Uterus (tissue), 4 donors: ENCODE measurements at places on chromosomes 3 and 15.

- no peak for DNase-seq
These were observed 53.8 kb downstream of the IQSEC1 start for GRCh38 chr3:13019243-13020095.

DNA sequence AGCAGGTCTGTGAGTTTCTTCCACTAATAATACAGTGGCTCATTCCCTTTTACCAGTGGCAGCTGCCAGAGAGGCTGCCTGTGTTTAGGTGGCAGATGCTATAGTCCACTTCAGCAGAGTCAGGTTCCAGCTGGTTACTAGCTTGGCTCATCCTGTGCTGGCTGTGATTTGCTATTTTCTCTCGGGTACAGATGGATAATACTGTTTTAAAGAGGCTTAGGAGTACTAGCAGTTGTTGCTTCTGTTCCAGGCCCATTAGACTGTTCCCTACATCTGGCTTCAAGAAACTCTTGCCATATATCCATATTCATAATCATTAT lies 41.0 kb downstream of the ZNF609 start:
- DNase-seq, result no peak

GRCh38 chr3:115695090-115695489 lies 71.8 kb downstream of the GAP43 start:
- DNase-seq, result no peak

DNA sequence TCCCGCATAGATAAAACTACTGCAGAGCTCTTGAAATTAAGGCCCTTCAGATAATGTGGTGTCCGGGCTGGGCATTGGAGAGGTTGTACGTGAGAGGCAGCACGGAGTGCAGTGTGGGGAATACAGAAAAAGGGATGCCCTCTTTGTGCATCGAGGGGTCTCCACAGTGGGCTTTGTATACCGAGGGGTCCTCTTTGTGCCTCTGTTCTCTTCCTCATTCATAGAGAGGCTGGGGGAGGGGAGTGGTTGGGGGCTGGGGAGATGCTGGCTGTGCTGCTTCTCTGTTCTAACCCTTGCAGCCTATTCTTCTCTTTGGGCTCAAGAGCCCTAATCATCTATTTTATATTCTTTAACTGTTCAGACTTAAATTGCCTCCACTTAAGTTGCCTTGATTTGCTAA lies 74.3 kb upstream of the NDN start:
- DNase-seq, result no peak

DNA sequence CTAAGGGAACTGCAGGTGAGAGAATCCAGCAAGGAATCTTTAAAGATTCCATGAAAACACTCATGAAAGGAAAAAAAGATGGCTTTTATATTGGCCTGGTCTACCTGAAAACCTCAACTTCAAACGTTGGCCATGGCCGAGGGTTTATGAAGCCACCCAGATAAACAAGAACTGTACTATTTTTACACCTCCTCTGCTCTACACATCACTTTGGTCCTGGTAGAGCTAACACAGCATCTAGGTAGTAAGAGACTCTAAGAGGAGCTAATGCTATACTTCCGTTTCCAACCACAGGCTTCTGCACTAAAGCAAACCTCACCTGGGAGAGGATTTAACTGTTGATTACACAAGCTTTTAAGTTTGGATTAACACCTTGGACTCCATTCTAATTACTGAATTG lies 466.2 kb downstream of the FGF12 start:
- DNase-seq, result no peak

- DNase-seq, result no peak
These were observed 140.9 kb downstream of the RPLP1 start for GRCh38 chr15:69593488-69593887.

DNA sequence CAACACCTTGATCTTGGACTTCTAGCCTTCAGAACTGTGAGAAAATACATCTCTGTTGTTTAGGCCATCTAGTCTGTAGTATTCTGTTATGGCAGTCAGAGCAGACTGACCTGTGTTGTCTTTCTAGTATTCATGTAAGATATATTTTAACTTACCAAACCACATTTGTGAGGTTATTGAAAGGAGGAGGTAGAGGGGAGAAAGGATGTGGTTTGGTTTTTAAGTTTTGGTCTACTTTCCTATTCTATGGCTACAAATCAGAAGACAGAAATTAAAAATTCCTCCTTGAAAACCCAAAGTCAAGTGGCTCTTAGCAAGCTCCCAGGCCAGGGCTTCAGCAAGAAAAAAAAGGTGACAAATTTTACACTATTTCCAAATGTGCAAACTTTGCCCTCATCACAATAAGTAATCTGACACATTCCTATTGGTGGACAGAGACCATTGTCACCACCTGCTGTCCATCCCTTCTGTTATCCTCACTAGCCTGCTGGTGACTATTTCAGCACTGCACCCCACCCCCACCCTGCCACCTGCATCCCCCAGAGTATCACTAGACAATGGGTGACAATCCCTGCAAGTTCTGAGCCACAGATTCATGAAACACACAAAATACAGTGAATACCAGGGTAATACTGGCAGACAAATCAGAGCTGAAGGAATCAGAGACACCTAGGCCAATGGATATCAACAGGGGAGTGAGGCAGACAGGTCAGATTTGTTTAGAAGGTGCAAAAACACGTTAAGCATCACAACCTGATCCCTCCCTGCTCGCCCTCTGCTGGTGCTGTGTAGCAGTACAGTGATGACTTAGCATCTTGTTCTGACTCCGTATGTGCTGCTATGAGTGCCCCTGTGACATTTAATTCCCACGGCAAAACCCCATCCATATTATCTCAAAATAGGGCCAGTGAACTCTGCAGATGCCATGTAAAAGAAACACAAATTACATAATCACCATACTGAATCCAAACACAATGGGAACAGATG lies 79.0 kb upstream of the DCLK3 start:
- DNase-seq, result no peak

DNA sequence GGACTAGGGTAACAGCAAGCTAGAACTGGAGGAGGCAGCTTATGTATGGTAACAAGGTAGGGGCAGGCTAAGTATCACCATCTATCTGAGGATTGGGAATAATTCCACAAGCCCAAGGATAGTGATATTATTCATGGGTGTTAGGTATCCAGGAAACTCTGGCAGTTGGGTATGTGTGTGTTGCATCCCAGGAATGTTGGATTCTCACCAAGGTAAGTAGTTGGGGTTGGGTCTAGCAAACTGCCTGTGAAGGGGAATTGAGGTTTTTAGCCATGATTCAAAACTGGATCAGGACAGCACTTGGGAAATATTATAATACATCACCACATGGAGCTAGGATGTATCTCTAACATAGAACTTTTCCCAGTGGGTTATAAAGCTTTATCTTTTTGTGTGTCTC lies 626.4 kb upstream of the GOLIM4 start:
- no peak for DNase-seq

DNA sequence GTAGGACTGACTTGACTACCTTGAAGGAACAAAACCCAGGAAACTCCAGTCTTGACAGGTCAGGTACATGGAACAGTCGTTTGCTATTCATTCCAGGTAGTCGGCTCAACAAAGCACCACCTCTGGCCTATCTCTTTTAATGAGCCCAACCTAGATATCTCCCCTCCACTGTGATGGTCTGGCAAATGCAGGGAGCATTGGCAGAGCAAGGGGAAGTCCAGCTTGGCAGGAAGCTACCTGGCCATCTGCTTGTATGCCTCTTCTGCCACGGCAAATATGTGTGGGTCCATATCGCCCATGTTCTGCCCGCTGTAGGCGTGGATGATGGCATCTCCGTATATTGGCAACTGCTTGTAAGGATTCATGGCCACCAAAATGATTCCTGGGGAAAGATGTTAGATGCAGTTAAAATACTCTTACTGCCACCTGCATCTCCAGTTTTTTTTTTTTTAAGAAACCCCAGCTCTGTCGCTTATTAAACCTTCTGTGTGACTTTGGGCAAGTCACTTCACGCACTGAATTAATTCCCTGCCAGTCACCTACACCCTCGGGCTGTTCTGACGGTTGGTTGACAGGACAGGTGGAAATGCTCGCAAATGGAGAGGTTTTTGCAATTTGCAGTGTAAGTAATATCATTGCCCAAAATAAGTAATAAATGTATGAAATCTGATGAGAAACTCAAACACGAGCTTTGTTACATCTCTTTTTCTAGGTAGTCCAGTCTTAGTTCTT lies 16.8 kb downstream of the MYO5C start:
- no peak for DNase-seq

- no peak for DNase-seq
These were observed 1.2 kb upstream of the UROC1 start for GRCh38 chr3:126518779-126519177.

GRCh38 chr3:192850451-192850981 lies 67.1 kb downstream of the MB21D2 start:
- DNase-seq, result no peak

- DNase-seq, result no peak
These were observed 106.6 kb downstream of the DNAJB8 start for GRCh38 chr3:128359846-128360642.

- DNase-seq, result no peak
These were observed 16.1 kb downstream of the ALDH1A3 start for GRCh38 chr15:100895721-100896120.

- DNase-seq, result no peak
These were observed 6.7 kb upstream of the IGDCC3 start for GRCh38 chr15:65384505-65384894.

GRCh38 chr3:113819866-113820265 lies 18.7 kb upstream of the GRAMD1C start:
- no peak for DNase-seq

DNA sequence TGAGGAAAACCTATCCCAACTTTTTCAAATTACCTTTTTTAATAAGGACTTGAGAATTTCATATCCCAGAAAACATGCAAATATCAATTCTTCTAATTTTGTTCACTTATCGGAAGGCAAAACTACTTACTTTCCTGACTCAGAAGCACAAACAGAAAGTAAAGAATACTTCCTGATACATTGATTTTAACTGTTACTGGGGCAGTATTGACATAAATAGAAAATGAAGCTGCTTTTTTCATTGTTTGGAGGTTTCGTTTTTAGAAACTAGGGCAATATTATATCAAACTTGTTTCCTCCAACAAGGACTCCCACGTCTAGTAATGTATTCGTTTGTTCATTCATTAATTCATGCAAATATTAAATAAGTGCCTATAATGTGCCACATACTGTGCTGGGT lies 19.1 kb downstream of the PAQR9 start:
- DNase-seq, result no peak

DNA sequence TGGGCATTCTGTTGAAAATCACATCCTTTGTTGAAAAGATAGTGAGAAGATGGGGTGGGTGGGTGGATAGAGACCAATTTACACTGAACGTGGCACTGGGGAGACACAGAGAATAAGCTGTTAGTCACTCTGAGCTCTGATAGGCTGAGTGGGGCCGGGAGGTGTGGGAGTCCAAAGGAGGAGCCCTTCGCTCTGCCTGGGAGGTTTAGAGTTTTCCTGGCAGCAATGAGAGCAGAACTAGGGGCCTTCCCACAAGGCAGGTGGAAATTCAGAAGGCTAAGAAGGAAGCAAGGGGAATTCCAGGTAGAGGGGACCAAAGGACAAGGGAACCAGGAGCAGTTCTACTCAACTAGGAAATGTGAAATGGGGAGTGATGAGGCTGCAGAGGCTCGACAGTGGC lies 272.7 kb downstream of the RPLP1 start:
- no peak for DNase-seq

- DNase-seq, result no peak
These were observed 39.6 kb downstream of the ACAP2 start for GRCh38 chr3:195403244-195403643.

DNA sequence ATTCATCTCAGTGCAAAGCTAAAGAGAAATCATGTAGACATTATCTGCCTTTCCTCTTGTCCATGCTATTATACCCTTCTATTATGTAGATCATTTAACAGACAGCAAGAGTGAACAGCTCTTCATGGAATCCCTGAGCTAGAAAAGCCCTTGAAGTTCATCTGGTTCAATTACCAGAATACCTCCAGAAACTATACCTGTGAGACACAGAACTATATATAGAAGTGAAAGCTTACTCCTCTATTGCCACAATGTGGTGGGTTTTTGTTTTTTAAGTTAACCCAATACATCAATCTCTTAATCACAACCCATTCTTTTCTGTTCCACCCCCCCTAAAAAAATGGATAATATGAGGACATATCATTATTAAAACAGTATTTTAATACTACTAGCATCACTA lies 347.7 kb downstream of the PLCL2 start:
- DNase-seq, result no peak

- DNase-seq, result no peak
These were observed 426.3 kb downstream of the MECOM start for GRCh38 chr3:169237201-169237600.

DNA sequence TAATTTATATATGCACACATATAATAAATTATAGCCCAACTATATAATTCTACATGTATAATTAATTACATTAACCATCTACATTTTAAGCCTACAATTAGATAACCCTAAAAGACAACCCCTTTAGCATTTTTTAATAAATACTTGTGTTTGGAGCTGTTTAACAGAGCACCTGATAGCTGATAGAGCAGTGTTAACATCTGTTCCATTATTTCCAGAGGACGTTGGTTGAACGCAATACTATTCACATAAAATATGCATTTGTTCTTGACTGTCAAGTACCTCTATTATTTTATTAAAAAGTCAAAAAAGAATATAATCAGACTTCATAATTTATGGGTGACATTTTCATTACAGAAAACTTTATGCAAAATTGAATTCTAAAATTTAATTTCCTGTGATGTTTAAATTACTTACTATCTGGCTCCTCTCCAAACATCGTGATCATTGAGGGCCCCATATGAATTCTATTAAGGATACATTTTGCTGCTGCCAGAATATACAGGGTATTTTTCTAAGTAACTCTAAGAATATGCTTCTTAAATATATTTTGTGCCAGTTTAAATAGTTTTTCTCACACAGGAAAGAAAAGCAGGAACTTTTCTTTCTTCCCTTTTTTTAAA lies 234.3 kb downstream of the SHOX2 start:
- DNase-seq, result no peak

DNA sequence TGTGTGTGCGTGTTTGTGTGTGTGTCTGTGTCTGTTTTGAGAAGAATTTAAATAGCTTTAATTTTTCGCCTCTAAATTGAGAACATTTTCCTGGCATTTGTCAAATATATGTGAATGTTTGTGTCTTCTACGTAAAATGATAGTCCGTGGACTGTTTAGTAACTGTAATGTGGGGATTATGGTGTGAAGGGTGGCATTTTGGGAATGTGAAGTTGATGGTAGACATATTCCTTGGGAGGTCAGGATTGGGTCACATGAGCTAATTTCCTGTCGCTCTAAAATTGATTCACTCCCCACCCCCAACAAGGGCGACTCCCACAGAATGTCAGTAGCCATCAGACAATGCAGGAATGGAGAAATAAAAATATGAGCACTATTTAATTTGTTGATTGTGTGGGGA lies 107.3 kb downstream of the ITPR1 start:
- DNase-seq, result no peak
